Chondrocyte (in vitro differentiated cells): ENCODE measurements at places on chromosomes 12 and 14. TPM values are rescaled to one million over a fixed set of nuclear protein-coding genes. Genes with fewer than 3 reads are reported as not detected.

Gene SRSF9
- total RNA-seq, result 108 to 150 TPM (median 113 TPM) in 3 replicates

- H3K27me3 ChIP-seq, result no peaks in the 10 kb centered on the region
- H3K36me3 ChIP-seq, result peaks cover 20% of the 10 kb centered on the region
- peak overlapping the region; percentile 87 for H3K27ac ChIP-seq
These were observed 1.5 kb downstream of the ZNF605 start for GRCh38 chr12:132954471-132955048.

GRCh38 chr14:99287269-99287942 is 15.4 kb upstream of the BCL11B start:
- no peaks in the 10 kb centered on the region for H3K36me3 ChIP-seq
- DNase-seq, result no peak
- H3K4me3 ChIP-seq, result no peak overlapping the region
- H3K4me1 ChIP-seq, result no peaks in the 10 kb centered on the region

Gene OSBPL8
- total RNA-seq, result 94.2 to 105 TPM (median 95.3 TPM) in 3 replicates

Gene TBX3
- total RNA-seq, result 0.53 to 2.9 TPM (median 2.5 TPM) in 3 replicates

DNA sequence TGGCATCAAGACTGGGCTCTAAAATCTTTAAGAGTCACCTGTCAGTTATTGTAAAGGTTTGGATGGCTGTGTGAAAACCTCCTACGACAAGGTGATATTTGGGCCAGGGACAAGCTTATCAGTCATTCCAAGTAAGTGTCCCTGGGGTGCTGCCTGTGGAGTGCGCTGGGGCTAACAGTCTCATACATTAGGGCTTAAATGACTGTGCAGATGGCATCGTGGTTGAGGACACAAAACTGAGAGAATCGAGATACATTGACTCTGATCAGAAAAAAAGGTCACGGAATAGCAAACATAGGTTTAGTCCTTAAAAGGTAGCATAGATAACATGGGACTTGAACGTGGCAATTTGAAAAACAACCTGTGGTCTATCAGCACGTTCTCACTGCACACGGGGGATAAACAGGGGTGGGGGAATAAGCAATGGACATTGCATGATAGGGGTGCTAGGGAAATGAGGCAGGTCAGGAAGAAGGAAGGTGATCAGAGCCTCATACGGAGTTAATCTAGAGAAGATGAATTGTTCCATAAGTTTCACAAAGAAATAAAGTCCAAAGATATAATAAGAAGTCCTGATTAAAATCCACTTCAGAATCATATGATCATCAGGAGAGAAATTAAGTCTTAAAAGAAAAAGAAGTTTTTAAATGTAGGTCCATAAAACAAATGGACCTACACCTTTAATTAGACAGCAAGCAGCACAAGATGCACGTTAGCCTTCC is 100.3 kb downstream of the DAD1 start:
- H3K4me1 ChIP-seq, result peaks cover 64% of the 10 kb centered on the region
- H3K27me3 ChIP-seq, result no peaks in the 10 kb centered on the region
- H3K36me3 ChIP-seq, result no peaks in the 10 kb centered on the region
- H3K4me3 ChIP-seq, result no peak overlapping the region
- H3K27ac ChIP-seq, result no peak overlapping the region
- DNase-seq, result no peak

- no peak for DNase-seq
- H3K27me3 ChIP-seq, result no peaks in the 10 kb centered on the region
- peak overlapping the region; percentile 95 for H3K27ac ChIP-seq
- H3K4me1 ChIP-seq, result peaks cover 76% of the 10 kb centered on the region
- H3K4me3 ChIP-seq, result peak overlapping the region; percentile 41
- H3K36me3 ChIP-seq, result no peaks in the 10 kb centered on the region
These were observed 4.9 kb downstream of the SH2B3 start for GRCh38 chr12:111410431-111411184.

GRCh38 chr12:33156042-33156441 is 259.5 kb upstream of the PKP2 start:
- no peak overlapping the region for H3K4me3 ChIP-seq
- no peaks in the 10 kb centered on the region for H3K4me1 ChIP-seq
- H3K36me3 ChIP-seq, result no peaks in the 10 kb centered on the region
- no peaks in the 10 kb centered on the region for H3K27me3 ChIP-seq
- DNase-seq, result no peak
- H3K27ac ChIP-seq, result no peak overlapping the region

Gene DAO
- not detected in 3 replicates for total RNA-seq

Gene HNF1A
- total RNA-seq, result not detected in 3 replicates
